Activated CD4-positive, alpha-beta memory T cell treated with anti-CD3 and anti-CD28 coated beads, Interleukin-2, amount 10 ng/mL, durations not matched to agents 7 days and 5 days (primary cell): ENCODE measurements at places on chromosomes 12 and 14. TPM values are rescaled to one million over a fixed set of nuclear protein-coding genes. Genes with fewer than 3 reads are reported as not detected.

The AQP2 gene
- not detected for total RNA-seq

The CCDC196 gene
- not detected for total RNA-seq

The CDK2 gene
- total RNA-seq, result 88.9 TPM

The RFLNA gene
- total RNA-seq, result not detected

The SLC4A8 gene
- 5.4 TPM for total RNA-seq

The IFNG-AS1 gene
- total RNA-seq, result 0.35 TPM

The LDHB gene
- total RNA-seq, result 955 TPM

The SYNJ2BP gene
- 6.5 TPM for total RNA-seq

The EFS gene
- not detected for total RNA-seq
